ENCODE measurements at places on chromosomes 1 and 21.

DNA sequence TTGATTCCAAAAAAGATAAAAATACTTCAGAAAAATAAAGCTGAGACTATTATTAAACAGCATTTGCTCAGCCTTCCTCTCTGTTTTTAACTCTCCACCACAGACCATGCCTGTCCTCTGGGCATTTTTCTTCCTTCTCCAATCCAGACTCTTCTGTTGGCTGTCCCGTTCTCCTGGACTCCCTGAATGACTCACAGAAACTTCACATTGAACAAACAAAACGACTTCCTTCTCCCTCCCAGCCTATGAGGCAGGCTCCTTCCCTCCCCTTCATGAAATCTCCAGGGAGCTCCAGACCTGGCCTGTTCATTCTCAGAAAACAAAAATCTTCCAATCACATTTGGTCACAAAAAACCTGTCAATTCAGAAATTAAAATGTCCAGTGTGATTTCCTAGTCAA lies 421.3 kb downstream of the NPHP4 start:
- DNase-seq: no peak

DNA sequence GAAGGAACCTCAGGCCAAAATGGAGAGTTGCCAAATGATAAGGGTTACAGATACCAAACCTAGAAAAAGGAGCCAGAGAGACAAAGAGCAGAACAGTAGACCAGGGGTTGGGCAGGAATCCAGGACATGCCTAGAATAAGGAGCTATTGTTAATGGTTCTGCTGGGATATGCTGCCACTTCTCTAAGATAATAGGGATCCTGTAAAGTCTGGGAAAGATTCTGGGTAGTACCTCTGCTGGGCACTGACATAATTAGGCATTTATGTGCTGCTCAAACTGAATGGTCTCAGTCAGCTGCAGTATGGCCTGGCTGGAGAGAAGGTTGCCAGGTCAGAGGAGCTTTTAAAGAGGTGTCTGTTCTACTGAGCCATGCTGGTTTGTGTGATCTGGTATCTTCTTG lies 19.9 kb upstream of the NRIP1 start:
- no peak for DNase-seq

DNA sequence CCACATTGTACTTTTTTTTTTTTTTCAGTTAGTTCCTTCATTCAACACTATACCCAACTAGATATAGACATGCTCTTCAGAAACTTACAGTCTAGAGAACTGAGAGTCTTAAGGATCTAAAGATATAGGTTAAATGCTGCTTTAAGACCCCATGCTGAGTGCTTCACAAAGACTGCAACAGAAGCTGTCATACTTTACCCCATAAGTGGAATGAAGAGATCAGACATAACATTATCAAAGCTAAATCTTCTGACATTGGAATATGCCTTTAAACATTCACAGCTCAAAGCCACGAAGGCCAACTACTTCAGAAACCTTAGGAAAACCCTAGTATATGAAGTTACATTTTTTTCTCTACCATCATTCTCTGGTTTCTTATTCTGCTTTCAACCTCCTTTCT lies 666.4 kb downstream of the KCNT2 start:
- no peak for DNase-seq

DNA sequence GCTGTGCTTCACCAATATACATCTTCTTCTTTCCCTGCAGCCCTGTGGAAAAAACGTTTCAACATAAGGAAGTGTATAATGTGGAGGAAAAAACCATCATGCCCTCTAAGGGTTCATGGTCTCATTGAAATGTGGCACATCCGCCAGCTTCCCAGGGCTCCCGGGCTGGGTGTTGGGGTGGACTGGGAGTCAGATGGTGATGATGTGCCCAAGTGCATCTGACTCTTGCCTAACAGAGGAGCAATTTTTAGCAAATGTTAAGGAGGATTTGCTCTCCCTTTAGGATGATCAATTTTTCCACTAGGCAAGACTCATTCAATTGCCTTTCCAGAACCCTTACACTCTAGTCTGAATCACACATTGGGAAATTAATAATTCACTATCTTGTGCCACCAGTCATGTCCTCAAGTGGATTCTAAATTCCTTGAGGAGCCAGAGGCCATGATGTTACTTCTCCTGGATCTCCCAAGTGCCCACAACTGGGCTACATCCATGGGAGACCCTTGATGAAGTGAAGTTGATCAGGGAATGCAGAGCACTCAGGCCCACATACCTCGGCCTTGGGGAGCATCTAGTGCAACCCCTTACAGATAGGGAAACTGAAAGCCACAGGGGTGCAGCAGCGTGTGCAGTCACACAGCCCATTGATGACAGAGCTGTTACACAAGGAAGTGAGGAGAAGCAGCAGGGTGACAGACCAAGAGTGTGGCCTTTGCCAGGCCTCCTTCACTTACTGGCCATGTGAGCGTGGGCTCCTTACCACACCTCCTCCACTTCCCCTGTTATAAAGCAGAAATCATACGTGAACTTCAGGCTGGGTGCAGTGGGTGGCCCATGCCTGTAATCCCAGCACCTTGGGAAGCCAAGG lies 100.0 kb upstream of the SLC44A3 start:
- DNase-seq: no peak
